ENCODE measurements at places on chromosomes 2 and 18.

- no peak for DNase-seq
These were observed 266.1 kb upstream of the RAB6C start for GRCh38 chr2:129713337-129713736.

DNA sequence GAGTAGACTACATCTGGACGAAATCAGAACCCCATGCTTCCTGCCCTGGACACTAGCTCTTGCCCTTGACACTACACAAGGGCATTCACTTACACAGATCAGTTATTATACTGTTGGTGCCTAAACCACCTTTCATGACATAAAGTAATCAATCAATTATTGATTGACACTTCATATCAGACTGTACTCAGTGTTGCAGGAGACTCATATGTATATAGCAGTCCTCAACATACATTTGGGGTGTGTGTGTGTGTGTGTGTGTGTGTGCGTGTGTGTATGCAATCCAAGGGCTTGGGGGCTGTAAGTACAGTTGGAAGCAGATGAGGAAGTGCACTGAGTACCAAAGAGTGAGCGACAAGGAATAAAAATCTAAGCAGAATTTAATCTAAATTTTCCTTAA, 5.1 kb downstream of the CDH2 start:
- no peak for DNase-seq

DNA sequence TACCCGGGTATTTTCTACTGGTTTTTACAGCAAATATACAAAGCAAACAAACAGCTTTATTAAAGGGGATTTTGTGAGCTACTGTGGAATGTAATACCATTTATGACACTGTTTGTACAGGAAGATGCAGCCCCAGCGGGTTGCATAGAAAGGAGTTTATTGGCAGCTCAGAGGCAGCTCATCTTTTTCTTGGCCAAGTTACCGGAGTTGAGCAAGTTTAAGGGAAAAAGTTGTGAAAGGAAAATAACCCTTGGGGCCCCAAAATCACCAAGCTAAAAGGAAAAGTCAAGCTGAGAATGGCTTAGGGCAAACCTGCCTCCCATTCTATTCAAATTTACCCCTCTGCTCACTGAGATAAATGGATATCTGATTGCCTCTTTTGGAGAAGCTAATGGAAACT, 60.8 kb downstream of the MOB4 start:
- DNase-seq, result no peak

DNA sequence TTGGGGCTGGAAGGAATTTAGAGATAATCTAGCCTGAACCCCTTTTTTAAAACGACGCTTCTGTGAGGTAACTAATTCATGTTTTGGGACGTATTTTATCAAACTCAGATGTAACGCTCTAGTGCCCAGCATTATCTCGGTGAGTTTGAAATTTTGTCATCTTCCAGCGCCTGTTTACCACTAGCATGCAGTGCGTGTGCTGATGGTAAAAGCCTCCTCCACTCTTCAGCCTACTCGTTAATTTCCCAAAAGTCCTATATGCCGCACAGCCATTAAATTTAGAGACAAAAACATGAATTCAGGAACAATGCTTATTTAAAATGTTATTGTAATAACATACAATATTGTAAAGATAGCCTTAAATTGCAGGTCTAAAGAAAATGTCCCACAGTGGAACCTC, 2.8 kb downstream of the ZCCHC2 start:
- no peak for DNase-seq

GRCh38 chr2:124664363-124664762, 639.3 kb downstream of the CNTNAP5 start:
- no peak for DNase-seq

DNA sequence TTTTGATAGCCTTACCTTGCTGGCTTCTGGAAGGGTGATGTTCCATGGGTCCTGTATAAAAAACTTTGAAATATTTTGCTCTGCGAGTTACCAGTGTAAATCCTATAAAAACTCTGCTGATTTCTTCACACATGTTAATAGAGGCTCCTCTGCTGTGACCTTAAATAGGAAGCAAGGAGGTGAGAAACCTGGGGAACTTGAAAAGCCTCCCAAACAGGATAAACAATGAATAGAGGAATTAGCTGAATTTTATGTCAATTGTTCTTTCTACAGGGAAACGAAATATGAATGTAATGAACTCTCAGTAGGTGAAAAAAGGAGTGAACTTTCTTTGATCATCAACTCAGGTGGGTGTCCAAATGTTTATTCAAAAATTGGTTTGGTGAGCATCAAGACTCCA, 10.8 kb upstream of the CCL20 start:
- no peak for DNase-seq

DNA sequence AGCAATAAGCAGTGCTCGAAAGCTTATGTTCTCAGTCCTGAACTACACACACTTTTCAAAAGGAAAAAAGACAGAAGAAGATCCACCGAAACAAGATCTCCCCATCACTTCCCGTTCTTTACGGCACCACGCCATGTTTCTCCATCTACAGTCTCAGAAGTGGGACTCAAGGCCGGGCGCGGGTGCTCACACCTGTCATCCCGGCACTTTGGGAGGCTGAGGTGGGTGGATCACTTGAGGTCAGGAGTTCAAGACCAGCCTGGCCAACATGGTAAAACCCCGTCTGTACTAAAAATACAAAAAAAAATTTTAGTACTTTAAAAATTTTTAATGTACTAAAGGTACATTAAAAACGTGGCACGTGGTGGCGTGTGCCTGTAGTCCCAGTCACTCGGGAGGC, 31.2 kb downstream of the ZNF516 start:
- DNase-seq, result no peak

GRCh38 chr2:8847400-8847799, 10.0 kb upstream of the KIDINS220 start:
- DNase-seq, result no peak

GRCh38 chr18:44732238-44732563, 51.5 kb downstream of the SETBP1 start:
- DNase-seq, result no peak

DNA sequence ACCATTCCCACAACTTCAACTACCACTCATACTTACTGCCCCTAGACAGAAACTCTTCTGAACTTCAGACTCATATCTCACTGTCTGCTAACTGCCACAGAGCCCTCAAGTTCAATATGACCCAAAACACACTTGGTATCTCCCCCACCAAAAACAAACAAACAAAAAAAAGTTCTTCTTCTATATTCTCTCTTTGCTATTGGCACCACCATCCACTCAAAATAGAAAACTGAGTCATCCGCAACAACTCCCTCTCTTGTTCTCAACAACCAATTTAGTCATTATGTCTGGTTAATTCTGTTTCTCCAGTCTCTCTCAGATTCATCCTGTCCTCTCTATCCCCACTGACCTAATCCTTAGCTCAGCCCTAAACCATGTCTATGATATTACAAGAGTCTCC, 7.2 kb upstream of the DCTN1 start:
- DNase-seq, result no peak

- no peak for DNase-seq
These were observed 103.3 kb upstream of the VRK2 start for GRCh38 chr2:57943315-57943714.

DNA sequence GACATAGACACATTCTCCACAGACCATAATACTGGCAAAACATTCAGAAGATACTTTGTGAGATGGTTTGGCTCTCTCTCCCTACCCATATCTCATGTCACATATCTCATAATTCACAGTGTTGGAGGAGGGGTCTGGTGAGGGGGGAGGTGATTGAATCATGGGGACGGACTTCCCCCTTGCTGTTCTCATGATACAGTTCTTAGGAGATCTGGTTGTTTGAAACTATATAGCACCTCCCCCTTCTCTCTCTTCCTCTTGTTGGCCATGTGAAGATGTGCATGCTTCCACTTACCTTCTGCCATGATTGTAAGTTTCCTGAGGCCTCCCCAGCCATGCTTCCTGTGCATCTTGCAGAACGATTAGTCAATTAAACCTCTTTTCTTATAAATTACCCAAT, 61.1 kb downstream of the HK2 start:
- DNase-seq, result no peak

DNA sequence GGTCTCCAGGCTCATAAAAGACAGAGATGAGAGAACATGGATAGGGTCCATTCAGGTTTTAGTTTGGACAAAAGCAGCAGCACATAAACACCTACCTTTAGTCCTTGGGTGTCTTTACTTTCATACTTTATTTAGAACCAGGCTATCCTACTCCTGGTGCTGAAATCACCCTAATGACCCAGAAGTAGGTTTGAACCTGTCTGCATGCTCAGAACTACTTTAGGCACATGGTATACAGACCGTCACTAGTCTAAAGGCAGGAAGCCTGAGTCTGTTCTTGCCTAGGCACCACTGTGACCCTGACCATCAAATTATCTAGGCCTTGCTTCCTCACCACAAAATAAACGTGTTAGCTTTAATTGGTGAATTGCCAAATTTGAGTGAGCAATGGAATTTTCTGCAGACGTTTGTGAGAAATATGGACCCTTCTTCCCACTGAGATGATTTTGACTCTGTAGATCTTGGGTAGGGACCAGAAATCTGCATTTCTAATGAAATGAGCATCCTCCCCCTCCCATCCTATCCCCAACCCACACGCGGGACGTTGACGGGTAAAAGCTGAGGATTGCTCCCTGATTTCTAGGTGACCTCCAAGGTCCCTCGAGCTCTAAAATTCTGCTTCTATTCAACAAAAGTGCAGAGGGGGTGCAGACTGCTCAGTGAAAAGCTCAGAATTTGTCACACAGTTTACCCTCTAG, 75.1 kb downstream of the PLEKHM3 start:
- no peak for DNase-seq

- no peak for DNase-seq
These were observed 3.7 kb upstream of the ZEB2 start for GRCh38 chr2:144523596-144524117.

DNA sequence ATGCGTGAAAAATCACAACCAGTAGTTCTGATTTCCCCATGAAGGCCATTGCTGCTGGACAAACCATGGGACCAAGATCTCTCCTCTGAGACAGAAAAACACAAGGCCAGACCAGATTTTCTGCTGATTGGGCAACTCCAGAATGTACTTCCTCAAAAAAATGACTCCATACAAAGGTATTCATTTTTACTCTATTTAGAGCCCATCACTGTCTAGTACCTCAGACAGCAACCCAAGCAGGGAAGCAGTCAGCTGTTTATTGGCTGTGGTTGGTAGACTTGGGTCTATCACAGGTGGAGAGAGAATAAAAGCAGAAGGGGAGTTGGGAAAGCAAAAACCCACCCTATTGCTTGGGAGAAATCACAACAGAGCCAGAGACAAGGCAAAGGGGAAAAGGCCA, 219.9 kb downstream of the PIK3C3 start:
- DNase-seq, result no peak

DNA sequence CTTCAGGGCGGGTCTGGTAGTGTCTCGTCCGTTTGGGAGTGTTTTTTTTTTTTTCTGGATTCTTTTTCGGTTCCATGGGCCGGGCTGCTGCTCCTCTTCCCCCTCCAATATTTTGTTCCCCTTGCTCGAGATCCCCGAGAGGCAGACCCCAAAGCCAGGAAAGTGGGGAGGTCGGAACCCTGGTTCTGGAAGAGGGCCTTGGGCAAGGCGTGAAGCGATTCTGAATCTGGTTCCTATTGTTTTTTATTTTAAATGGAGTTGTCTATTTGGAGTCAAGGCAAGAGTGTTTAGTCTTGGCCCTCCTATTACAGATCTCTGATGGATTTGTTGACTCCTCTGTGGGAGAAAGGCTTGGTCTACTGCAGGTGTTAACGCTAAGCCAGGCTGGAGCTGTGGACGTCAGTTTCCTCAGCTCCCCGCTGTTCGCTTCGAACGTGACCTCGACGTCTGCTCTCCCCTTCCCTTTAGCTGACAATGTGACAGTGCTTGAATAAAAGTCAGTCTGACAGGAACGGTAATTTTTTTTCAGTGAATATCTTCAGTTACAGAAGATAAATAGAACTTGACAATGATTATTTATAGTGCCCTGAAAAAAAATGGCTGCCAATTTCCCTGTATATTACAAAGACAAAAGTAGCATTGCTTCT, 683 bp upstream of the DNAJC27 start:
- DNase-seq, result peak; percentile 23

DNA sequence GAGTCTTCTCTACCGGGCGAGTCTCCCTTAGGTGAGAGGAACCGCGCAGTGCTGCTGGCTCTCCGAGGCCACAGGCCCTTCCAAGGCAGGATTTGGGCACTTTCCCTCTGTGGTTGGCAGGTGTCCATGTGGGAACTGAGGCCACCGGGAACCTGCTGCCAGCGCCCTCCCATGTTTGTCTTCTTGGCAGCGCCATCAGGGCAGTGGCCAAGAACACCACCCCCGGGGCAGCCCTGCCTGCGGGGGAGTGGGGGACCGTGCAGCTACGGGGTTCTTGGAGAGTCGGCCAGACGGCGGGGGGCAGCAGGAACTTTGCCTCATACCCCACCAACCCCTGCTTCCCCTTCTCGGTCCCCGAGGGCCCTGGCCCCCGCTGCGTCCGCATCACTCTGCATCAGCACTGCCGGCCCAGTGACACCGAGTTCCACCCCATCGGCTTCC, 10.0 kb downstream of the CAPN10 start:
- DNase-seq, result no peak

DNA sequence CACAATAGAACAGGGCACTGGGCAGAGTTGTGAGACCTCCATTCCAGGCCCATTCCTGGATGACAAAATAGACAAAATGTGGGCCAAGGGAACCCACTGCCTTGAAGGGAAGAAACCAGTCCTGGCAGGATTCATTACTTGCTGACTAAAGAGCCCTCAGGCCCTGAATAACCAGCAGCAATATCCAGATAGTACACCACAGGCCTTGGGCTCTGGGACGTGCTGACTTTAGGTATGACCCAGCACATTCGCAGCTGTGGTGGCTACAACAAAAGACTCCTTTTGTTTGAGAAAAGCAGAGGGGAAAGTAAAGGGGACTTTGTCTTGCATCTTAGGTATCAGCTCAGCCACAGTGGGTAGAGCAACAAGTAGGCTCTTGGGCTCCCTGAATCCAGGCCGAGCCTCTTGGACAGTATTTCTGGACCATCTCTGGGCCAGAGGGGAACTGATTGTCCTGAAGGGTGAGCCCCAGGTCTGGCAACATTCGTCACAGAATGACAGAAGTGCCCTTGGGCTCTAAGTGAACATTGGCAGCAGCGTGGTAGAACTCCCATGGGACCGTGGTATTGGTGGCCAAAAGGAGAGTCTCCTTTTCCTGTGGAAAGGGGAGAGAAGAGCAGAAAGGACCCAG, 89.9 kb upstream of the CD226 start:
- no peak for DNase-seq

Data from stimulated activated CD8-positive, alpha-beta memory T cell treated with anti-CD3 and anti-CD28 coated beads, Interleukin-7, amount 100 ng/mL, for 48 hours (primary cell).